HFF-Myc (cell line): ENCODE measurements at places on chromosomes 3 and 15.

DNA sequence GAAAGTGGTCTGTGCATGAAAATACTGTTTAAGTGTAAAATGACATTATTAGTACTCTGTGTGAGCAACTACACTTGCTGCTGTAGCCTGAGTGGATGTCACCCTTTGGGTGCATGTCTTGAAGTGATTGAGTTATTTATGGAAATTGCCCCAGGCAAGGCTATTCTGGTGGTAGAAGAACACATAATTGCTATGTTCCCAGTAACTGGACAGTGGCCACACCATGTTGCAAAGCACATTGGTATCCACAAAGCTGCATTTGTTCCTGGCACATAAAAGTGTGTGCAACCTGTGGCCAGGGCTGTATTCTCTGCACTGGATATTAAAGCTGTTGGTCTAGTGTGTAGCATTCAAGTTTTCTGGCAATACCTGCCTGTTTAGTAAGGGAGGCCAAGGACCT is 23.8 kb downstream of the MTMR14 start:
- DNase-seq = no peak

GRCh38 chr3:53147151-53147902 is 13.7 kb upstream of the PRKCD start:
- no peak for DNase-seq

- DNase-seq = no peak
These were observed 345.3 kb downstream of the CHST2 start for GRCh38 chr3:143464850-143465249.

- DNase-seq = no peak
These were observed 7.8 kb downstream of the LINGO1 start for GRCh38 chr15:77624868-77625267.

GRCh38 chr15:20356444-20356910 is 185.1 kb downstream of the GOLGA6L6 start:
- no peak for DNase-seq

DNA sequence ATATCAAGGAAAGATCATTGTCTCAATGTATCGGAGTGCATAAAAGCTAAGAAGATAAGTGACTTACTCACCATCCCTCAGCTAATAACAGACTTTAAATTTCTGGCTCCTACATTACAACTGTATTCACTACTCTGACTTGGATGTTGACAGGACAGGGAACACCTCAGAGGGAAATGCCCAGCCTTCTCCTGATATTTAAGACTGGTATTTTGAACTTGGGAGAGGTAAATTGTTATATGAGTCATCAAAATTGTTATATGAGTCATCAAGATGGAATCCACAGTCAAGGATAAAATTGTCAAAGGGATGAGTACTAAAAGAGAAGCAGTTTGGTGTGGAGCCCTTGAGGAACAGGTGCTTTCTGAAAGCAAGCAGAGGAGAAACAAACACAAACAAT is 961.4 kb downstream of the VGLL3 start:
- no peak for DNase-seq

- no peak for DNase-seq
These were observed 48.4 kb downstream of the DZIP1L start for GRCh38 chr3:138066972-138067371.

DNA sequence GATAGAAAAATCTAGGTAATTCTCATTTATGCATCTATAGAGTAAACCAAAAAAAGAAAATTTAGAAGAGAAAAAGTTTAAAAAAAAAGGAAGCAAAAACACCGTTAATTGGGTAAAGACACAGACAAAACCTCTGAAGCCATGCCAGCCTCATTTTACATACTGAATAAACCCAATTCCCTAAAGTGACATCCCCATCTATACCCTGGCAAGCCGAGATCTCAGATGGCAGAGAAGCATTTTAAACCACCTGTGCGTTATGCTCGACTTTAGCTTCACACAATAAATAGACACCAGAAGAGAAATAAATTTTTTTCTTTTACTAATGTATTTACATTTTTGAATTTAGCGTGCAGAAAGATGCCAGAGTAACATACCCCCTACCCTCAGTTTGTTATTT is 382.1 kb downstream of the PLCL2 start:
- DNase-seq = no peak

- DNase-seq = no peak
These were observed 23.2 kb downstream of the CAPN7 start for GRCh38 chr3:15229262-15229661.

GRCh38 chr3:114642951-114643741 is 349.3 kb downstream of the TIGIT start:
- no peak for DNase-seq

DNA sequence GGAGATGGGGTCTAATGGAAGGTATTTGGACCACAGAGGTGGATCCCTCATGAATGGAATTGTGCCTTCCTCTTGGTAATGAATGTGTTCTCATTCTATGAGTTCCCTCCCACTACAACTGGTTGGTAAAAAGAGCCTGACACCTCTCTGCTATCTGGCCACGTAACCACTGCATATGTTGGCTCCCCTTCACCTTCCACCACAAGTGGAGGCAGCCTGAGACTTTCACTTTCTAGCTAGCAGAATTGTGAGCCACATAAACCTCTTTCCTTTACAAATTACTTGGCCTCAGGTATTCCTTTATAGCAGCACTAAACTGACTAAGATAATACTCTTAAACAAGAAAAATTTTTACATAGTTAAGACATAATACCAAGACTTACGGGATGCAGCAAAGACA is 155.3 kb downstream of the NR1I2 start:
- DNase-seq = no peak

GRCh38 chr3:50625231-50626182 is 8.6 kb downstream of the MAPKAPK3 start:
- DNase-seq = no peak

DNA sequence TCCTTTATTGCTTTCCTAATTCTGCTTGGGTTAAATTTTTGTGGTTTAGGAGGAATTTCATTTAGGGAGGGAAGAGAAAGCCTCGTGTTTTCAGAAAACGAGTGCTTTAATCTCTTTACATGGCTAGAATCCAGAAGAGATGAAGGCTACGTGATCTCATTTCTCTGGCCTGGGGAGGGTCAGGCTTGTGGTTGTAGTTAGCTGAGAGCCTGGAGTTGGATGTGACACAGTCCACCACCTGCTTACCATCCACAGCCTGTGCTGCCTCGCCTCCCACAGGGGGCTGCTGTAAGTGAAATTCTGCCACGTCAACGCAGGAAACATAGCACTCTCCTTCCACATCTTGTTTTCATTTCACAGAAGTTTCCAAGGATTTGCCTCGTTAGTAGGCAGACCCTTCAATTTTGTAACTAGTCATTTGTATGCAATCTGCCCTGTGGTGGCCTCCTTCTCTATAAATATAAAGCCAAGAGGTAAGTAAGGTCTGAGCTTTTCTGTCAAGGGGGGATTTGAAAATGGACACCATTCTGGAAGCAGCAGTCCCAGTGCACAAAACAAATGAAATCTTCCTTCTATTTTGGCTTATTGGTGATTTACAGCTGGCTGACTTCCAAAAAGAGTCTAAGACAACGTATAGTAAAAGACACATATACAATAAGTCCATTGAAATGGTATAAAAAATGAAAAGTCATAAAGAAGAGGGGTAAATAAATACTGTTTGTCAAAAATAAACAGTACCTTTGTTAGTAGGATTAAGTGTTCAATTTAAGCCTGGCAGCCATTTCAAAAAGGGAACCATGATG is 3.4 kb downstream of the GXYLT2 start:
- peak; percentile 99 for DNase-seq

- DNase-seq = no peak
These were observed 10.3 kb upstream of the CDV3 start for GRCh38 chr3:133563186-133563591.

GRCh38 chr3:38643592-38643991 is 5.9 kb downstream of the SCN5A start:
- no peak for DNase-seq

- no peak for DNase-seq
These were observed 69.3 kb downstream of the SMAD6 start for GRCh38 chr15:66771351-66771650.

DNA sequence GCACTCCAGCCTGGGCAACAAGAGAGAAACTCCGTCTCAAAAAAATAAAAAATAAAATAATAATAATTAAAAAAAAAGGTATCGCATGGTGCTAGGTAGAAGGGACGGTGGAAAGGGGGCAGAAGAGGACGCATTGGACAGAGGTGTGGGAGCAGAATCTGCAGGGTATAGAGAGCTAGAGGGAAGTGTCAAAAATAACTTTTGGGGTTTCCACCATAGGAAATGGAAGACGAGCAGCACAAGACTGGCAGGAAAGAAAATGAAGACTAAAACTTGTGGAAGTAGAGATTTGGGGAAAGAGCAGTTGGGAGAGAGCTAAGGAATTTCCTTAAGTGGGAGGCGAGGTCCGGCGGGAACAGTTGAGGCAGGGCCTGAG is 585 bp upstream of the MKRN2 start:
- DNase-seq = no peak

DNA sequence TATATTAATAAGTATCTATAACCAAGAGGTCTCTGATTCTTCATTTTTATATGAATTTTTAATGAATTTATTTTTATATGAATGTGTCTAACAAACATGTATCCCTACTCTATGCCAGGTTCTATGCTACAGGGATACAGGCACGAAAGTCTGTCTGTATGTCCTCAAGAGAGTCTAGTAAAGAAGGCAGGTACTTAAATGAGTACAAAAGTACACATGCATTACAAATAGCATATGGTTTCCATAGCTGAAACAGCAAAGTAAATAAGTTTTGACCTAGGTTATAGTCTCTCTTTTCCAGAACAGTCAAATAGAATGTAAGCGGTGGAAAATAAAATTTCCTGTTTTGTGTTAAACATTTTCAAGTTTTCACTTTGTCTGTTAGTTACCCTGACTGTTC is 13.3 kb upstream of the ABHD10 start:
- no peak for DNase-seq

GRCh38 chr3:77203851-77204250 is 164.0 kb downstream of the ROBO2 start:
- DNase-seq = no peak

- no peak for DNase-seq
These were observed 928.5 kb upstream of the ROBO1 start for GRCh38 chr3:80696280-80696679.

DNA sequence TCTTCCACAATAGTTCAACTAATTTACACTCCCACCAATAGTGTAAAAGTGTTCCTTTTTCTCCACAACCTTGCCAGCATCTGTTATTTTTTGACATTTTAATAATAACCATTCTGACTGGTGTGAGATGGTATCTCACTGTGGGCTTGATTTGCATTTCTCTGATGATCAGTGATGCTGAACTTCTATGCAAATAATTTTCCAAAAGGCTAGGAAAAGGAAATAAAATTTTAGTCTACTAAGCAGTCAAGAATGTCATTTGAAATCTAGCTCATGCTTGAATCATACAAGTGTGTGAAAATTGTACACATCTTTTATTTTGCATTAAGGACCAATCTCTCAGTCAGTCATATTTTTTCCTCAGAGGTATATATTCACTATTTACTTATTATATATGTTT is 101.7 kb upstream of the UBP1 start:
- DNase-seq = no peak

- DNase-seq = no peak
These were observed 8.4 kb downstream of the MYO1E start for GRCh38 chr15:59364248-59364647.

- DNase-seq = peak; percentile 61
These were observed 35.7 kb upstream of the APEH start for GRCh38 chr3:49638445-49638844.

- no peak for DNase-seq
These were observed 822 bp downstream of the ST8SIA2 start for GRCh38 chr15:92394309-92395097.

DNA sequence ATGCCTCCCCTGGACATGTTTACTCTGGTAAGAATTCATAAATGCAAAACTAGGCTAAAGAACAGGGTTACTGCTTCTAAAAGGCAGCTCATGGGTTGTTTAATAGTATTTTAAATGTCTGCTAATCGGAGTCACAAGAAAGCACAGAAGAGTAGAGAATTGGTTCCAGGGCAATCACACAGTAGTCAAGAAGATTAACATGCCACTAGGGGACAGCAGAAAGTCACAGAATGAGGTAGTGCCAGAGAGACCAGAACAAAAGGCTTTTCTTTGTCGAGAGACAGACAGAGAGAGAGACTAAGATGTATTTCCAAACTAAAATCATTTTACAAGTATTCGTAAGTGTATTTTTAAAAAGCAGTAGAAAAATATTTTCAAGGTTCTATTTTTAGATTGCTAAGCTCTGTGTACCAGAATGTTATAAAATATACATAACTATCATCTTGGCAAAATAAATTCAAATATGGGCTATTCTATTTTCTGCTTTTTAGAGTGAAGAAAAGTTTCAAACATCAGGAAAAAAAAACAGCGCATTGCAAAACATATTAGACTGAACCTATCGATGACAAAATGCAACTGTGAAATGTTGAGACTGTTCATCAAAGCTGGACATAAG is 78.3 kb upstream of the CDIN1 start:
- peak; percentile 73 for DNase-seq
